Uterus (tissue), 4 donors: ENCODE measurements at places on chromosomes 2 and 18.

GRCh38 chr2:217371781-217372213 lies 511.9 kb upstream of the TNP1 start:
- DNase-seq: no peak

DNA sequence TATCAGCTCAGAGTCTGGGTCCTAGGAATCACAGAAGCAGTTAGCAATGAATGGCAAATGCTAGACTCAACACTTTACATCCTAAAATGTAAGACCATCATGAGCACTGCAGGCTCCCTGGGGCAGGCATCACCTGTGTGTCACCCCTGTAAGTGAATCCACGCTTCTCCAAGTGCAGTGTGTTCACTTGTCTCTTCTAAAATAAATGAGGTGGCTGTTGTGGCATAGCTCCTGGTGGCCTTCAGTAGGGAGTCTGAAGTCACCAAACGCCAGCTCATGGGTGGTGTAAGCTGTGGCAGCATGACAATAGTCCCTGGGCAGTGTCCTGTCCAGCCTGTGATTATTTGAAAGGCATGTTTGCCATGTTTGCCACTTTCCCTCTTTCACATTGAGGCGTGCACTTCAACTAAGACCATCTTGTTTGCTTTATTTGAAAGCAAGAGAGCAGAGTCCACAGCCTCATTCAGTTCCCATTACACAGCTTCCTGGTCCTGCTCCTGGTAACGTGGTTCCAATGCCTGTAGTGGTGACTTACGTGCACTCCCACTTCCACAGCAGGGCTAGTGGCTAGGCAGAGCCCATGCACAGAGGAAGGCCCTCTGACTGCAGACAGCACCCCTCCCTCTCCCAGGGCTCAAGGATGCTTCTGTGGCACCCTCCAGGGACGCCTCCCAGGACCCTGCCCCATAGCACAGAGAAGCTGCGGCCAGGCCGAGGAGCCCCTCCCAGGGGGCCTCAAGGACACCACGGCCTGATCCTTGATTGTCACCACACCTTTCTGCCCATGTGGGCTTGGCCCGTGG lies 24.3 kb downstream of the COA5 start:
- DNase-seq: no peak

GRCh38 chr2:16296331-16297250 lies 356.2 kb downstream of the MYCN start:
- no peak for DNase-seq

- DNase-seq: no peak
Measured at GRCh38 chr2:104863468-104864279, 9.8 kb downstream of the POU3F3 start.

DNA sequence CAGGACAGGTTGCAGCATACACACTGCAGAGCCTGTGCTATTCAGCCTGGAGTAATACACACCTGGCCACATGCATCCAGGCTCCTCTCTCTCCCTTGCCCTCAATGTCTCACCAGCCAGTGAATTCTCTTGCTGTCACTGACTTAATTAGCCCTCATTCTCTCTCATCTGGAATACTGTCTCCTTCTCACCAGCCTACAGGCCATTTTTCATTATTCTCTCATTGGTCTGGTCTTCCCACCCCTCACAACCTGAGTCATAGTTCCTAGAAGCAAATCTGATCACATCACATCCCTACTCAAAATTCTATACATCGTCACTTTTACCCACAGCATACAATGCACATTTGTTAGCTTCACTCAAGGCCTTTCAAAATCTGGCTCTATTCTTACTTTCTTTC lies 333.1 kb downstream of the PIK3C3 start:
- no peak for DNase-seq

DNA sequence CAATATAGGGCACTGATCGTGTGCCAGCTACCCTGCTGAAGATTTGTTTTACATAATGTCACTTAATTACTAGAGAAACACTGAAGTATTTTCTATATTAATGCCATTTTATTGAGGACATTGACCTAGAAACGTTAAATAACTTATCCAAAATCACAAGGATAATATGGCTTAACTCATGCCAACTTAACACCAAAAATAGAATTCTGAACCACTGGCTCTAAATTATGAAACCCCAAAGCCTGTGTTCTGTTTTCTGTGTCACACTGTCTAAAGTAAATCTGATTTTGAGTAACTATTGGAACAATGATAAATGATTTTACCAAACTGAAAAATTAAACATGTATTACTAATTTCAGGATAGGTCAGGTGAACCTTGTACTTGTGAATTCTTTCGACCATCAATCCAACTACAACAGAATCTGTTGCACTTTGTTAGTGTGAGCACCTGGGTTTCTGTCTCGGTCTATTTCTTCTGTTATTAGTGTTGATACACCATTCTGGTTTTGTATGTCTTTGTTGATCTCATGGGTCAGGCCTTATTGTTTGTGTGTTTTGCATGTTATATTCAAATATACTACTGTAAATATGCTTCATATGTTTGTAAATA lies 48.2 kb upstream of the CCDC141 start:
- no peak for DNase-seq

GRCh38 chr2:182729710-182730339 lies 13.8 kb downstream of the DNAJC10 start:
- DNase-seq: no peak

DNA sequence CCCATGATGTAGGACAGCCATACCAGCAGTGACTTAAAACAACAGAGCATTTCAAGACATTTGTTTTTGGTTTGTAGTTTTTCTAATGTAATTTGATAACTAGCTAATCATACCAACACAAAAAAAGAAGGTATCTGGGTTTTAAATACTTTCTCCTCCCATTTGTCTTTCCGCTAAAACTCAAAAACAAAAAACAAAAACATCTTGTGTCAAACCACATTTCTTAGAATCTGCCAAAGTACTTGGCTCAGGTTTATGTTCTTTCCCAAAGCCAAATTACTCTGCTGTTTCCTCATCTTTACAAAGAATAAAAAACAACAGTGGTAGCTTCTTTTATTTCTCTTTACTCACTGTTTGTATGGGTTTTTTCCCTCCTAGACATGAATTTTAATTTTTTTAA lies 71.5 kb downstream of the GREB1L start:
- no peak for DNase-seq

GRCh38 chr18:36124841-36125240 lies 4.3 kb downstream of the SLC39A6 start:
- no peak for DNase-seq

GRCh38 chr18:62017618-62018017 lies 124.8 kb upstream of the RNF152 start:
- DNase-seq: no peak

GRCh38 chr2:105371810-105372209 lies 27.0 kb downstream of the FHL2 start:
- DNase-seq: no peak

- no peak for DNase-seq
Measured at GRCh38 chr2:231168460-231169139, 29.8 kb upstream of the ARMC9 start.

- peak; percentile 51 for DNase-seq
Measured at GRCh38 chr2:41927581-41928264, 120.1 kb upstream of the PKDCC start.

DNA sequence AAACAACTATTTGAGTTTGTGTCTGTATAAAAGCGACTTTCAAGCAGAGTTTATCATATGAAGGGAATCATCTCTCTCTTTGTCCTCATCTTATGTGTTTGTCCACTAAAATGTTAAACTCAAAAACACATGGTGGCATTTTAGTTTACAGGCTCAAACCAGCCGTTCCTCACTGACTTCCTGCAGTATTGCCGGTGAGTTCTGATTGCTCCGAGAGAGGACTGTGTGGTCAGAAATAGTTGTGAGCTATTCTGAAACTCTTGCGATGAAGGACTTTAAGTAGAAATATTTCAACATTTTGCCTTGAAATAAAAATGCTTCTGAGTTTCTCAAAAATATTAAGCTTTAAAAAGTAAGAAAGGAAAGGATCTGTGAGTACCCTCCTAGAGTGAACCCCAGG lies 163.2 kb upstream of the CAVIN2 start:
- no peak for DNase-seq

GRCh38 chr2:166417669-166418068 lies 41.9 kb upstream of the SCN9A start:
- DNase-seq: no peak

GRCh38 chr2:231661422-231662027 lies 46.8 kb upstream of the PTMA start:
- no peak for DNase-seq

DNA sequence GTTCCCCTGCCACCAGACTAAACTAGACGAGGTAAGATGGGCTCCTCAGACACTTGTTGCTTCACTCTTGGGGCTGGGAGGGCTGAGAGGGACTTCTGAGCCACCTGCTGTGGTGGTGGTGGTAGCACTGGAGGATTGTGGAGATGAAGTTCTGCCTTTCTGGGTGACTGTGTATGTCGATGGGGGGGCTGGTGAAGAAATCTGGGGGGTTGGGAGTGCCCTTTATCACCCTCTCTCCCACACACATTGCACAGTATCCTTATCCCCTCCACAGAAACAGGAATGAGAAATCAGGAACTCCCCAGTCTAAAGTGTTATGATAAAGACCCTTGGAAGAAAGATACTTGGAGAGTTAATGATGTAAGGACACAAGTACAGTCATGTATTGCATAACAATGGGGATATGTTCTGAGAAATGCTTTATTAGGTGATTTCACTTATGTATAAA lies 38.5 kb downstream of the HK2 start:
- DNase-seq: no peak

GRCh38 chr2:161166538-161167409 lies 6.5 kb downstream of the TANK start:
- no peak for DNase-seq

DNA sequence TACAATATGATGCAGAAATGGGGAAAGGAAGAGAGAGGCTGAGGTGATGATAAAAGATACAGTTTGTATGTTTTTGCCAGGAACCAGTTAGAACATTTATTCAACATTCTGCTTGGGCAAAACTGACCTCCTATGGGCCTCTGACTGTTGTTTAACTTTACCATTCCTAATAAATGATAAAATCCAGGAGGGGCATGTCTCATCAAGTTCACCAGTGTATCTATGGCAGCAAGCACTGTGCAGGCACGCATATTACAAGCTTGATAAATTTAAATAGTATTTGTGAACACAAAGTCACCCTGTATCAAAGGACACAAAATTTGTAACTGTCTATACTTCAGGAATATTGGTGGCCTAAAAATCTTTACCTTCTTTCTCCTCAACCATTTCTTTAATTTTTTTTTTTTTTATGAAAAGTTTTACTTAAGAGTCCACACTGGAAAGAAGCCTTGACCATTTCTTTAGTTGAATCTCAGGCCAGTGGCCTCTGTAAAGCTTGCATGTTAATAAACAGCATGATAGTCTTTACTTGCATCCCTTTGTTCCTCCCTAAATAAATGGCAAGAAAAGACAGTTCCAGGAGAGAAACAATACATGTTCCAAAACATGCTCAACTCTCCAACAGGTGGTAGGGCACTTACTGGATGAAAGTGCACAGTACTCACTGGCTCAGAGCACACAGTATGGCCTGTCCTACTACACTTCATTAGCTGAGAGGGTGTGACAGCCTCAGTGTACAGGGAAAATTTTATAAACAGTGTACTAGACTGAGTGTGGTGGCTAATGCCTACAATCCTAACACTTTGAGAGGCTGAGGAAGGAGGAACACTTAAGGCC lies 52.3 kb downstream of the SOS1 start:
- no peak for DNase-seq

DNA sequence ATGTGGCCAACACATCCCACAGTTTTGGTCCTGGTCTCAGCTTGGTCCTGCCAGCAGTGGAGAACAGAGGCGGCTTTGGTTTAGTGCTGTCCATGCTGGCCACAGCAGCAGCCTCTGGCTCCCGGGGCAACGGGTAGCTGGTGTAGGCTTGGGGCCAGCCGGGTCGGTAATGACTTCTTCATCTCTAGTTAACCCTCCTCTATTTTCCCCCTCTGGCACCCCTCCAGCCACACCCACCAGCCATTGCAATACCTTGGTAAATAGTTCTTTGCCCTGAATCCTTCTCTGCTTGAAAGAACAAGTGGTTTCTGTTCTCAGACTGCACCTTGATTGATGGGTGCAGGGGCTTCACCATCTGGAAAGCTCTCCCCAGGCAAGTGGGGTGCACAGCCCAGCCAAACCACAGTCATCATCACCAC lies 31.7 kb upstream of the ZNF396 start:
- no peak for DNase-seq

- no peak for DNase-seq
Measured at GRCh38 chr2:168116448-168116847, 130.9 kb downstream of the STK39 start.

GRCh38 chr2:234643407-234643806 lies 146.5 kb upstream of the ARL4C start:
- DNase-seq: no peak

GRCh38 chr2:3494984-3495666 lies 24.2 kb downstream of the ADI1 start:
- DNase-seq: no peak

- no peak for DNase-seq
Measured at GRCh38 chr2:78648558-78648957, 376.9 kb upstream of the REG3G start.

DNA sequence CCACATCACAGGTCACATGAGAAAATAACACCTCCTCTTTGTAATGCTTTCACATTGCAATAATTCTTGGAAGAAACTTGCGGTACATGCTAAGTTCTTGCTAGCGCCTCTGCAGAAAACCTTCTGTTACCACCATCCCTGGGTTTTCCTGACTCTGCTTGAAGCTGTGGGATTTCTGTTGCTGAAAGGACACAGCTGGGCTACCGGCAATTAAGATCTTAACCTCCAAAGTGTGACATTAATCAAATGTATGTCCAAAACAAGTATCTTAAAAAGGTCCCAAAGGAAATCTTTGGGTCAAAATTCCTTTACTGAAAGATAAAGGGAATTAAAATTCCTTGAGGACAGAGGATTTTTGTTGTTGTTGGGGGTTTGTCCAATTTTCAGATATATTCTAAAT lies 7.5 kb downstream of the CCBE1 start:
- DNase-seq: no peak

DNA sequence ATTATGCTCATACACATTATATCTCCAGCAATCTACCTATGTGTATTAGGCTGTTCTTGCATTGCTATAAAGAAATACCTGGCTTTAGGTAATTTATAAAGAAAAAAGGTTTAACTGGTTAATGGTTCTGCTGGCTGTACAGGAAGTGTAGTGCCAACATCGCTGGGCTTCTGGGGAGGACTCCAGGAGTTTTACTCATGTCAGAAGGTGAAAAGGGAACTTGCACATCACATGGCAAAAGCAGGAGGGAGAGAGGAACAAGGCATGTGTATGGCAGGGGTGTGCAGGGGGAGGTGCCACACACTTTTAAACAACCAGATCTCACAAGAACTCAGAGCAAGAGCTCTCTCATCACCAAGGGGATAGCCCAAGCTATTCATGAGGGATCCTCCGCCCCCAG lies 715.4 kb upstream of the ZEB2 start:
- DNase-seq: no peak

GRCh38 chr2:80971-81736 lies 34.8 kb upstream of the FAM110C start:
- no peak for DNase-seq

DNA sequence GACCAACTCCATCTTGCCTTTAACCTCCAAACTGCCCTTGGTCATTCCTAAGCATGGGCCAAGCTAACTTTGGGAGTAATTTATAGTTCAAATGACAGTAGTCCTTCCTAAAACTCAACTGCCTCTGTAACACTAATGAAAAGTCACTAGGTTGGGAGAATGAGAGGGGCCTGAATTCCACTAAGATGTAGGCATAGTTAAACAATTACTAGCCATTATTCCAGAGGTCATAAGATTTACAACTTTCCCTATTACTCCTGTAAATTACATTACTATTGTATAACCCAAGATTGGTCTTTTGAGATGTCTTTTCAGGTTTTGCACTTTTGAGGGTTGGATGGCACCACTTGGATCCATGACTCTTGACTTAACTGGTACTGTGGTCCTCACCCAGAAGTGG lies 94.6 kb downstream of the SPP2 start:
- no peak for DNase-seq

- DNase-seq: no peak
Measured at GRCh38 chr2:72114693-72115051, 33.0 kb downstream of the CYP26B1 start.
